EL (cell line): ENCODE measurements at places on chromosomes 2 and 18.
A peak's percentile ranks its signal among the peaks of the same experiment; 100 is the strongest.

- peak; percentile 42 for DNase-seq
Measured at GRCh38 chr2:25347205-25347815, 5.6 kb upstream of the DNMT3A start.

GRCh38 chr2:227657199-227657845 is 9.3 kb upstream of the SCYGR5 start:
- no peak for DNase-seq

- DNase-seq = no peak
Measured at GRCh38 chr2:41955316-41956043, 92.3 kb upstream of the PKDCC start.

DNA sequence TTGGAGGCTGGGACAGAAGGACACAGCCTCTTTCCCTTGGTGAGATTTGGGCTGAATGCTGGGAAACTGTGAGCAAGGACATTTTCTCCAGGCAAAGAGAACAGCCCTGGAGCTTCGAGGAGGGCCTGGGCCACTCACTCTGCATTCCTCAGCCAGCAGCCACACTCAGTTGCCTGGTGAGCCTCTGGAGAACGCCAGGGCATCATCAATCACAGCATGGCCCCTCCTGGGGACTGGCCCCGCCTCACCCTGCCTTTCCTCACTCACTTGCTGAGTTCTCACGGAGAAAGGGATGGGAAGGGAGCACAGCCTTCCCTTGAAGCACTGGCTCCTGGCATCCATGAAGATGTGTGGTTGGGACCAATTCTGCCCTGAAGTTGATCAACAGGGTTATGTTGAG is 55.0 kb downstream of the APOB start:
- no peak for DNase-seq

DNA sequence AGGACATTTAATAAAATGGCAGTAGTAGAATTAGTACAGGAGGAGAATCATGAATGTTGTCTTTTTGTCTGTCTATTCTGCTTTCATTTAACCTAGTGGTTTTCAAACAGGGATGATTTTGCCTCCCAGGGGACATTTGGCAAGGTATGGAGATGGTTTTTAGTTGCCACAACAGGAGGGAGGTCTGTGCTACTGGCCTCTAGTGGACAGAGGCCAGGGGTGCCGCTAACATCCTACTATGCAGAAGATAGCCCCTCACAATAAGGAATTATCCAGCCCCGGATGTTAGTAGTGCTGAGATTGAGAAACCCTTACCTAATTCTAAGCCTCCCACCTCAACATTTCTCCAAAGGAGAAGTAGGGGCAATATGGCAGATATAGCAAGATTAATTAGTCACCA is 18.3 kb downstream of the FASTKD2 start:
- DNase-seq = peak; percentile 9

DNA sequence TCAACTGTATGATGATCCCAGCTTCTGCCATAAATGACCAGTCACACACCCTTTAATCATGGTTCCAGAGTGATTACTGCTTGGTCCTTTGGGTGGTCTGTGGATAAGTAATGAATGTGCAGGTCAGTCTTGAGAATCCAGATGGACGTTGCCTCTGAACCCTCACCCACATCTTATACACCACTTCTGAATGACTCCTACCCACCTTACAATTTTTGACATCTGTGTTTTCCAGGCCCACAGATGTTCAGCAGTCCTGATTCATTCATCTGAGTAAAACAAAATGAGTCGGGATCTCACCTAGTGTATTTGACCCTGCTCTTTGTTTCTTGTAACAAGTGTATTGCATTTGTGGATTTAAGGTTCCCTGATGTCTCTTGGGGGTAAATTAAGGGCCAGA is 194.1 kb upstream of the CCDC68 start:
- no peak for DNase-seq

GRCh38 chr2:133599811-133600210 is 31.5 kb upstream of the NCKAP5 start:
- DNase-seq = no peak

GRCh38 chr2:207523005-207523404 is 6.8 kb upstream of the CREB1 start:
- DNase-seq = no peak
